ENCODE measurements at places on chromosomes 4 and X.

DNA sequence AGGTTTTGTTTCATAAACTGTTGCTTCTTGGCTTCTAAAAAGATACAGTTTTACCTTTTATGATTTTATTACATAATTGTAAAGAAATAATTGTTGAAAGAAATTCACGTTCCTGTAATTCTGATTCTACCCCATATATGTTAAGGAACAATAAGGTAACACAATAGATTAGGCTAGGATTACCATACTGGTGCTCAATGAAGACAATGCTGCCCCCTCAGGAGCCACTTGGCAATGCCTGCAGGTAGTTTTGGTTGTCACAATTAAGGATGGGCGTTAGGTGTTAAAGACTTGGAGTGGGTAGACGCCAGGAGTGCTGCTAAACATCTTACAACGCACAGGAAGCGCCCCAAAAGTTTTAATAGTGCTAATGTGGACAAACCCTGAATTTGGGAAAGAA, 133.2 kb downstream of the NLGN4X start:
- DNase-seq: no peak

DNA sequence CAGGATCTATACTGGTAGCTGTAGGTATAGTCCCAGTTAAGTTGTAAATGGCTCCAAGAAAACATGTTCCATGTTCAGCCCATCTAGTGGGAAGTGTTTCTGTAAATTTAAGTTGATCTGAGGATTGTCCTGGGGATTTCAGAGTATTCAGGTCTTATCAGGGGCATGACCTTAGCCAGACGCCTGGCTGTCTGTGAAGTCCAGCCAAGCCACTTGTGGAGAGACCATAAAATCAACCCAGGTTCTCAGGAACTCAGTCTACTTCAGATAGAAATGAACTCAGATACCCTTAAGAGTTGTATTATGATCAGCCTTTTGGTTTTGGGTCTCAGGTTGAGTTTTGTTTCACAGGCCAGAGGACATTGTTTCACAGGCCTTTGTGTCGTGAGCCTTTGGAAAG, 95.9 kb downstream of the EGF start:
- no peak for DNase-seq

DNA sequence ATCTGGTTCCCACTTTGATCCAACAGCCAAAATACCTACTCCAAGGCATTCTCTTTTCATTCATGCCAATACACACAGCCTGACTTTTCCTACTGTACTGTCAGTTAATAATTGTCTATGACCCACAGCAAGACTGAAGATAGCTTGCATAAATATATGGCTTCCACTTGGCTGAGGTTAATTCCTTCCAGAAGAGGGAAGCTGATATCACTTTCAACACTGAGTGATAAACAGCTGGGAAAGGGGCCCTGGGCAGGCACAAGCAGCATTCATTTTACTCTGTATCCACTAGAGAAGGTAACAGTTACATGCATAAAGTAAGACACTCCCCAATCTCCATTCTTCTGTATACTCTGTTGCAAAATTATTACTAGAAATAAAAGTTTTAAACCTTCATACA, 200.2 kb upstream of the UGT8 start:
- no peak for DNase-seq

GRCh38 chrX:68433981-68434299, 645 bp upstream of the OPHN1 start:
- no peak for DNase-seq

- no peak for DNase-seq
Measured at GRCh38 chrX:49277535-49277830, 7.9 kb downstream of the PPP1R3F start.

DNA sequence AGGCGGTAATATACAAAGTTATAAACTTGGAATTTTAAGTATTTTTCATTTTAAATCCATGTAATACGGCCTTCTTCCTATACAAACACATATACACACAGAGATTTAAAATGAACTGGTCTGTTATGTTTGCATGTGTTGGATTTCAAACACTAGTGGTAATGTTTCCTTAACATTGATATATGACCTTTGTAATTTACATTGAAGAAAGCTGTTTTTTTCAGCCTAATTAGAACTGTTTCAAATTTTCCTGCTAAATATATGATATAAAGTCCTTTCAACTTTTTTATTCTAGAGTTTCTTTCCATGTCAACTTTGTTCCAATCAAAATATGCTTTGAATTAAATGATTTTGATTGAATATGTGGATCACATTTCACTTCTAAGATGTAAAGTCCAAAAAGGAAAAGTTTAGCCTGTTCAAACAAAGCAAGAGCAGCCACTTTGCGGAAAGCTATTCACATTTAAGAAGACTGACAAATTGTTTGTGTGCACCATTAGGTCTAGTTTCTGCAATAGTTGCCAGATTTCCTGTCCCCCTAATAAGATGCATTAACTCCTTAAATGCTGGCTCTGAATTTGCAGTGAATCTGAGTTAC, 226.0 kb upstream of the MAB21L2 start:
- DNase-seq: no peak

DNA sequence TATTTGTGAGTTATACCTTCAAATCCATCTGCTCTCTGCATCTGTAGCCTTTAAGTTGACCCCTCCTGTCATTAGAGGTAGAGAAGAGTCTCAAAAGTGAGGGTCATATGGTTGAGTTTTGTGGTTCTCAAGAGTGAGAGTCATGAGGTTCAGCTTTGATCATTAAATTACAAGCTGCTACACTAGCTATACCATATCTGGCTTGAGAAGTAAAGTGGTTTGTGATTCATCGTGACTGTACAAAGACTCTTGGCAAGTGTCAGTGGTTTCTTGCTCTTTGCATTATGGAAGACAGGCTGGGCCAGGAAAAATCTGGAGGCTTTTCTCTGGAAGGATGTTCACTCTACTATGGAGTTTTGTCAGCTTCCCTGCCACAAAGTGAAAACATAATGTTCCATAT, 170.6 kb downstream of the ZC4H2 start:
- DNase-seq: no peak

DNA sequence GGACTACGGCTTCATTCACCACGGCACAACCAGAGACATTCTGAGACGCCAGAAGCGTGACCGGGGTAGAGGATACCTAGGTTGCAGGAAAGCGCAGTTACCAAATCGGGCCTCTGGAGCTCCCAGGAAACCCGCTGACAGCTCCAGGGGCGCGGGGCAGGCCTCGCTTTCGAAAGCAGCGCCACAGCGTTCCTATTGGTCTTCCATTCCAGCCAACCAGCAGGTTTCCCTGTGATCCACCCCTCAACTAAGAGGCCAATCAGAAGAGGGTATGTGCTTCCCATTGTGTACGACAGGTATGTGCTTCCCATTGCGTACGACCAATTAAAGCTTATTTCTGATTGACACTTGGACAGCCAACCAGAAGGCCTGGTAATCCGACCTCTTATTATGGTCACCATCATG, 14.9 kb downstream of the SNX12 start:
- peak; percentile 78 for DNase-seq

DNA sequence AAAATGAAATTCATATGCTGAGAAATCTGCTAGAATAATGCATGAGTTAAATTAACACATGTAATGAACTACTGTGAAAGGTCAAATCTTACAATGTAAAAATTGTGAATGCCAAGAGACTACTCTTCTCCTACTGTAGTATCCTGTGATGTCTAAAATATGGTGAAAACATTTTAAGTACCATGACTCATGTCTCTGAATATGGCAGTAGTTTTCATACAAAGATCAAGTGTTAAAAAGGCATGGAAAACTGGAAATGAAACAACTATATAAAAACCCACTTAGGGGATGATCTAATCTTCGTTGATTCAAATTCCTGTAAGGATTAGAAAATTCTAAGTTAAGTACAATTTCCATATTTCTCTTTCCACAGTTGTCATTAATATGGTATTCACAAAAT, 221.3 kb downstream of the PPP3CA start:
- DNase-seq: no peak

GRCh38 chr4:116952530-116953136, 132.7 kb downstream of the TRAM1L1 start:
- no peak for DNase-seq

- no peak for DNase-seq
Measured at GRCh38 chr4:125013891-125014290, 300.9 kb upstream of the FAT4 start.

- DNase-seq: no peak
Measured at GRCh38 chr4:7307394-7308099, 115.2 kb downstream of the SORCS2 start.

- no peak for DNase-seq
Measured at GRCh38 chr4:137660211-137660610, 127.9 kb upstream of the PCDH18 start.

DNA sequence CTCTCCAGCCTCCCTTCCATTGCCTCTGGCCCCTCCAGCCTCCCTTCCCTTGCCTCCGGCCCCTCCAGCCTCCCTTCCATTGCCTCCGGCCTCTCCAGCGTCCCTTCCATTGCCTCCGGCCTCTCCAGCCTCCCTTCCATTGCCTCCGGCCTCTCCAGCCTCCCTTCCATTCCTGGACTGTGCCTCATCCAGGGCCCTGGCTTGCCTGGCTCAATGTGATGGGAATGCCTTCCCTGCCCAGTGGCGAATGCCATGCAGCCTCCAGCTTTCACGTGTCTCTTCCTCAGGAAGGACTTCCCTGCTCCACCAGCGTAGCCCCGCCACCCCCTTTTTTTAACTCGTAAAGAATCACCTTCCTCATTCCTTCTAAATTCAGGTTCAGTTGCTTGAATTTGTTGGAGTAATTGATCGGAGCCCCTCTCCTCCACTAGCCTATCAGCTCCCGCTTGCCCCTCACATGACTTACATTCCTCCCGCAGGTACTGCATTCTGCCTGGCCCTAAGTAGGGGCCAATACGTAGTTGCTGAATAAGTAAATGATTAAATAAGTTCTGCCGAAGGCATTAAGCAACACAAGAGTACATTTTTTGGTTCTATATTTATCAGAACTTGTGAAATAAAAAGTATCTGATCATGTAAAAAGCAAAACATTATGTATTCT, 30.3 kb downstream of the SORBS2 start:
- DNase-seq: no peak

- DNase-seq: no peak
Measured at GRCh38 chrX:30278365-30278764, 30.8 kb downstream of the NR0B1 start.

DNA sequence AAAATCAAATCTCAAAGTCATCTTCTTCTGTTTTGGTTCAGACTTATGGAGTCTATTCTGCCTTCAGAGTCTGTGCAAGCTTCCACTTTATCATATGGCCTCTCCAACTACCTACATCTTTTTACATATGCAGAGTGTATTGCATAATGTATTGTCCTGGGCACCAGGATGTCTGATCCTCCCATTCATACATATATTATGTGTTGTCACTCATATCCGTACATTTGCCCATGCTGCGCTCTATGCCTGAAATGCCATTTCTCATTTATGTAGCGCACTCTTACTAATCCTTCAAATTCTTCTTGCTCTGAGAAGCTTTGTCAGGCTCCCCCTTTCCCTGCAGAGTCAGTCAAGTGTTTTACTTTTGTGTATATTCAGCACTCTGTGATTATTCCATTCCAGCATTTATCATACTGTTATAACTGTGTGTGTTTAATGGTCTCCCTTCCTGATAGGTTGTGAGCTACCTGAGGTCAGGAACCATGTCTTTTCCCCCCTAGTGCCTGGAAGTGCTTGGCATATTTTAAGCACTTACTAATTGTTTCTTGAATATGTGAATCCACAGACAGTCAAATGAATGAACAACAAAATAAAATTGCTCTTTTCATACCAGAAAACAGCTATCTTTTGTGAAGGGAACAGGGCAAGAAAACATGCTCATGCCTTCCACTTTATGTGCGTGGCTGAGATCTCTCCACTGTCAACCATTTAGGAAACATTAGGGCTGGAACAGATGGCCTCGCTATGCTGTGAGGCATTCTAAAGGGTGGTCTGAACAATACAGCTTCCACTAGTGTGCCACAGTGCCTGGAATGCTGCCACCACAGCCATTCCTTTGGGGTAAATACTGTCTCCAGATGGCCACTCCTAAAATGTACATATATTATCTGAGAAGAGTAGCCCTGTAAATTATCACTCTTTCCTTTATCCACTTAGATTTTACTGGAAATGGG, 81.8 kb downstream of the GLUD2 start:
- no peak for DNase-seq

- no peak for DNase-seq
Measured at GRCh38 chr4:72522440-72522839, 46.6 kb downstream of the ADAMTS3 start.

- no peak for DNase-seq
Measured at GRCh38 chrX:115393271-115393670, 103.8 kb downstream of the LUZP4 start.

DNA sequence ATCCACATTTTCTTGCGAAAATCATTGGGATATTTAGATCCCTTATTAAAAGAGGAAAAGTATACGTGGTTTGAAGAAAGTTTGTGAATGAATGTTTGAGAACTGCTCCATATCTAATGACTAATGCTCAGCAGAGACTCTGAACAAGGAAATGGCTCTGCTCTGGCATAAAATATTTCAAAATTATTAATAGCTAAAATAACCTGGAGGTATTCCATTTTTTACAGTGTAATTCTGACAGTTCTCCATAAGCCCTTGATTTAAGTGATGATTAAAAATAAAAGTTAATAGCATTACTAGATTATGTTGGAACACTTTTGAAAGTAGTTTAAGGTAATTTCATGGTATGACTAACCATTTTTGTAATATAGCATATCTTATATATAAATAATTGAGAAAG, 1276.9 kb upstream of the TENM3 start:
- no peak for DNase-seq

DNA sequence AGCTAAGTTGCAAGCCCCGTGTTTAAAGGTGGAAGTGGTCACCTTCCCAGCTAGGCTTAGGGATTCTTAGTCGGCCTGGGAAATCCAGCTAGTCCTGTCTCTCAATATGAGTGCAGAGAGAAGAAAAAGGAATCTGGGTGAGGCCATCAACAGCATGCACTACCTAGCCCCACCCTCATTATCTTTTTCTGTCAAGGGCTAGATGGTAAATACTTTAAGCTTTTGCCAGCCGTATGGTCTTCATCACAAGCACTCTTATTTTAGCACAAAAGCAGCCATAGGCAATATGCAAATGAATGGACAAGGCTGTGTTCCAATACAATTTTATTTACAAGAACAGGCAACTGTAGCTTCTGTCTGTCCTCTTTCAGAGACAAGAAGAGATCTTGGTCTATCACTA, 282.9 kb downstream of the ZNF674 start:
- DNase-seq: no peak

GRCh38 chr4:123869286-123870215, 473.0 kb downstream of the SPRY1 start:
- no peak for DNase-seq

DNA sequence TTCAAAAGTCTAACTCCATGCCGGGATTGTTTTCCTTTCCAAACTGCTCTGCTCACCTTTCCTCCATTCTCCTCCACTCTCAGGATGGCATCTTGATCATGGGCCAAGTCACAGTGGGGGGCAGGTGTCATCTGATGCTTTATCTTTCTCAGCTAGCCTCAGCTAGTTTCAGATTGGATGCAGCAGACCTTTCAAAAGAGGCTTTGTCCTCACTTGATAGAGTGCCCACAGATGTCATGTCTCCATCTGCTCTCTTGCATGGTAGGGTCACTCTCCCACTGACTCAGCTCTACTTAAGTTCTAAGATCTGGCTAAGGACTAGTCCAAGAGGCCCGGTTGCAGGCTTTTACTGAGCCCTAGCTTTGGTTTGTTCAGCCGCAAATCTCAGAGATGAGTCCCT, 341.8 kb upstream of the GALNT7 start:
- no peak for DNase-seq

Measured in GM10248 (cell line).